Stimulated activated CD4-positive, alpha-beta T cell treated with anti-CD3 and anti-CD28 coated beads, TNF-alpha, amount 100 ng/mL, for 1 hour (primary cell): ENCODE measurements at places on chromosomes 16 and 17.

DNA sequence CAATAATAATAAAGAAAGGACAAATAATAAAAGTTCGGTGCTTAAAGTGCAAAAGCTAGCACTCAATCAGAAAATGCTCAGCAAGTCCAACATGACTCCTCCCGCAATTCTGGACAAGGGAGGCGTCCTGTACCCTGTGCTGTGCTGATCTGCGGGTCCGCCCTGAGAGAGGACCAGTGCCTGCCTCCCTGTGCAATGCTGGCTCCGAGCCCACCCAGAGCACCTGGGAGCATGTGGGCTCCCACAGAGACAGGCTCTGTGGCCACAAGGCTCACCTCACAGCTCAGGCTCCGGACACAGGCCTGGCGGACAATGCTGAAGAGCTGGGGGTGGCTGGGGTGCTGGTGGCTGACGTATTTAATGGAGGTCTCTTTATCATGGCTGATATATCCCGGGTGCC is 11.1 kb downstream of the FLCN start:
- no peak for DNase-seq

DNA sequence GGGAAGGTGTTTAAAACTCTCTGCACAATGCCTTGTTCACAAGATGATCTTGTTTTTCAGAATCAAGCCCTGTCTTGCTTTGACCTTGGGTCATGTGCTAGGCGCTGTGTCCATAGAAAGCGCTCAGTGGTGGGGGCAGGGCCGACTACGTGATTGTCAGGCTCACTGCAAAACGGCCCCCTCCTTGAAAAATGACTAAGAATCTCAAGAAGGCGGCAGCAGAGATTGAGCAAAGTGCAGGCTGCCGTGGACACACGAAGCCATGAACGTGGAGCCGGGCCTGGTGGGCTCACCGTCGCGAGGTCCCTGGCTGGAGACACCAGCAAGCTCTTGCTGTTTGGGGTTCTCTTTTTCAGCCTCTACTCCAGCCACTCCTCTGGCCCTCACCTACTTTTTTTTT is 10.2 kb downstream of the ATP2C2 start:
- no peak for DNase-seq

- no peak for DNase-seq
These were observed 63.9 kb upstream of the SMIM36 start for GRCh38 chr17:55575058-55575636.

- DNase-seq: no peak
These were observed 18.9 kb upstream of the ENPP7 start for GRCh38 chr17:79711715-79712305.

DNA sequence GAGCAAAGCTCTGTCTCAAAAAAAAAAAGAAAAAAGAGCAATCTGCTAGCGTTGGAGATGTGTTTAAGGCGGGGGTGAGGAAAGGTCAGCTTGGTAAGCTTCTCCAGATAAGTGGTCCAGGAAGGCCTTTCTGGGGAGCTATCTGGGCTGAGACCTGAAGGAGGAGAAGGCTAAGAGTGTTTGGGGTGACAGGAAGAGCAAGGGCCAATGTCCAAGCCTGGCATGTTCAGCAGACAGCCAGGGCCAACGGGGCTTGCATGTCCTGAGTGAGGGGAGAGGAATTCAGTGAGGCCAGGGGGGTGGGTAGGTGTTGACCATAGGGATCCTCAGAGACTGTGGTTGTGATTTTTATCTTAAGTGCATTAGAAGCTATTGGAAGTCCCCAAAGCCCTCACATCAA is 15.4 kb downstream of the STAT5A start:
- no peak for DNase-seq

GRCh38 chr17:8109661-8110455 is 8.5 kb downstream of the ALOXE3 start:
- DNase-seq: peak; percentile 52

- no peak for DNase-seq
These were observed 25.3 kb upstream of the WIPI1 start for GRCh38 chr17:68482576-68483041.

GRCh38 chr17:76371656-76372628 is 12.5 kb upstream of the SPHK1 start:
- no peak for DNase-seq

DNA sequence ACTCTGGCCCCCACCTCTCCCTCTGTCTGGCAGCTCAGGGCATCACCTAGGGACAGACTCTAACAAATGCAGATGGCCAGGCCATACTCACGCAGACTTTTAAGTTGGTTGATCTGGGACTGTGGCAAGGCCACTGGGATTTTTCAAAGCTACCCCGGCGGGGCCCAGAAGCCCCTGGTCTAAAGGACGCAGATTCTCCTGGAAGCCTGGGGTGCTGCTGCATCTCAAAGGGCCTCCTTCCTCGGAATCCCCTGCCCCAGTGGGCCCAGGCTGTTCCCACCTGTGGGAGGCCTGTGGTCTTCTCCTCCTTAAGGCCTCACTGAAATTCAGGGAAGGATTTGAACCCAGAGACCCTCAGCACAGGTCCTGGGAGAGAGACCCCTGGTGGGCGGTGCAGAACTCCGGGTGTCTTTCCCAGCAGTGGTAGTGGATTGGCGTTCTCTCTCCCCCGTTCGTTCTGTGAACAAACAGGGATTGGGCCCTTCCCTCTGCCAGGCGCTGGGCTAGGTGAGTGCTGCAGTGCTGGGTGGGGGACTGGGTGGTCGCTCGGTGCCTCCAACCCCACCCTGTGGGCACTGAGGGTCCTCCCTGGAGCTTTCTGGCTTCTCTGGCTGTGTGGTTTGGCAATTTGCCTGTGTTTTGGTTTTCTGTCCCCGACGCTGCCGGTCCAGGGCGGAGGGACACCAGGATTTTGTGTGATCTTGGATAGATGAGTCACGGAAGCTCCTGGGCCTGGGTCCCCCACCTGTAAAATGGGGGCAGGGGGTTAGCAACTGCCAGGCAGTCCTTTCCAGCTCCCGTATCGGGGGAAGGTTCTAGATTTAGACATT is 160.5 kb upstream of the GSE1 start:
- no peak for DNase-seq

GRCh38 chr16:78438219-78438618 is 338.8 kb downstream of the WWOX start:
- no peak for DNase-seq

DNA sequence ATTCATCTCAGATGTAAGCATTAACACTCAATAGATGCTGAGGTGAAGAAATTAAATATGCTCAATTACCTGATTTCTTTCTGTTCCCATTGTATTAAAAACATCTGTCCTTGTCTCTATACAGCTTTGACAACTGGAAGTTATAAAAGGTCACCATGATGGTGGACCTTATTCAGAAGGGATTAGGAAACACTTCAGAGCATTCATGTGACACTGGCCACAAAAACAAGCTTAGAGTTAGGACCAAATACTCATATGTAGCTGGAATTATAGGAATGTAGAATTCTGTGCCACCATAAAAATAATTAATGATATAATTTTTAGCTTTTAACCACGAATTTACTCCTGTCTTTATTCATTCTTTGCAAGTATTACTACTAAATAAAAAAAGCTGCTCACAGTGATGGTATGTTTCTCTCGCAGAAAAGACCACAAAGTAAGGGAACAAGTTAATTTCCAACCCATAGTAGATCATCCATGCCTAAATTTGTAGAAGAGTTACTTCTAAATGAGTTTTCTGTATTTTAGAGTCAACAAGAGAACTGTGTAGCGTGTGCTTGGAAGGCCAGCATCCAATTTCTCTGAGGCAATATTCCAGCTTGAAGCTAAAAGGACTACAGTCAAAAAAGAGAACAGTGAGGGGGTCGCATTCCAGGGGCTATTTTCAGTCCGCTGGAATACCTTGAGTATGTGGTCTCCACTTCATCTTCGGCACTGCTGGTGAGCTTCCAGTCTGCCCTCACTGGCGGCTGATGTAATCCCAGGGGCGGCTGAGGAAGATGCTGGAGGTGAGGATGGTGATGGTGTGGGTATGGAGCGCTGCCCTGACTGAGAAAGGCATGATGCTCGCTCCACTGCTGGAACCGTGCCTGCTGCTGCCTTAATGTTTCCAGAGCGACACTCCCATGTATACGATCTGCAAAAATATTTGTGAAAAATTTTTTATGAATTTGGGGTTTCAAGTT is 63.7 kb downstream of the CACNG1 start:
- no peak for DNase-seq
